ENCODE measurements at places on chromosomes 3 and 15.
A peak's percentile ranks its signal among the peaks of the same experiment; 100 is the strongest.

- no peak for DNase-seq
These were observed 192.4 kb downstream of the ABHD5 start for GRCh38 chr3:43882976-43883680.

- no peak for DNase-seq
These were observed 372.5 kb downstream of the NLGN1 start for GRCh38 chr3:173770011-173770410.

DNA sequence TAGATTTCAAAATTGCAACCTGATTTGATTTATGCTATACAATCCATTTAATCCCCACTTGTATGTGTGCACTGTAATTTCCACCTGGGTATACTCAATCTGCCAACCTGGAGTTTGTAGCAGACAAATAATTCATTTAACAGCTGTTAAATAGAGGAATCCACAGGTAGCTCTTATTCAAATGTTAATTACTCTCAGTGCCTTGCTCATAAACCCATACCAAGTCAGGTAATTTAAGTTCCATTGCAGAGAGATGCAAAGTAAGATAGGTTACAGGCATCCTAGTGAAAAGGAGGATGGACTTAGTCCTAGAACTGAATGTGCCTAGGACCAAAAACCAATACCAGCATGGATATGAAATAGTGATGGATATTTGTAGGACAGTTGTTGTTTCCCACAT is 674.2 kb downstream of the TBL1XR1 start:
- no peak for DNase-seq

DNA sequence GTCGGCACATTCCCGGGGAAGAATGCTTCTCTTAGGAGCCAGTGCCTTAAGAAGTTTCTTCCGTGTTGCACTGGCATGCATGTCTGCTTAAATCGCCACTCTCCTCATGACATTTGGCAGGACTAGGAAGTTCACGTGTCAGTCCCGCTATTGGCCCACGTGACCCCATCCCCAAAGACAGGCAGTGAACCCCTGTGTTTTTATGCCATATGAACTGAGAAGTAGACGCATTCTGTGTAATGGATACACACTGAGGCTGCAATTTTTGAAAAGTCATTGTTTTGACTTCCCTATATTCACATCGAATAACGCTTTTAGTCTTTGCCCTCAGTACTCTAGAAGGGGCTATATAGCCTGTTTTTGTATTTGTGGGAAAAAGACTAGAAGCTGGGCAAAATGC is 125.6 kb upstream of the TBL1XR1 start:
- DNase-seq, result no peak

- DNase-seq, result peak; percentile 76
These were observed 138.0 kb downstream of the FBN1 start for GRCh38 chr15:48507416-48508065.

- DNase-seq, result no peak
These were observed 1.2 kb upstream of the TPRG1 start for GRCh38 chr3:189170559-189170958.

GRCh38 chr15:76038512-76038911 is 21.3 kb upstream of the TMEM266 start:
- no peak for DNase-seq

DNA sequence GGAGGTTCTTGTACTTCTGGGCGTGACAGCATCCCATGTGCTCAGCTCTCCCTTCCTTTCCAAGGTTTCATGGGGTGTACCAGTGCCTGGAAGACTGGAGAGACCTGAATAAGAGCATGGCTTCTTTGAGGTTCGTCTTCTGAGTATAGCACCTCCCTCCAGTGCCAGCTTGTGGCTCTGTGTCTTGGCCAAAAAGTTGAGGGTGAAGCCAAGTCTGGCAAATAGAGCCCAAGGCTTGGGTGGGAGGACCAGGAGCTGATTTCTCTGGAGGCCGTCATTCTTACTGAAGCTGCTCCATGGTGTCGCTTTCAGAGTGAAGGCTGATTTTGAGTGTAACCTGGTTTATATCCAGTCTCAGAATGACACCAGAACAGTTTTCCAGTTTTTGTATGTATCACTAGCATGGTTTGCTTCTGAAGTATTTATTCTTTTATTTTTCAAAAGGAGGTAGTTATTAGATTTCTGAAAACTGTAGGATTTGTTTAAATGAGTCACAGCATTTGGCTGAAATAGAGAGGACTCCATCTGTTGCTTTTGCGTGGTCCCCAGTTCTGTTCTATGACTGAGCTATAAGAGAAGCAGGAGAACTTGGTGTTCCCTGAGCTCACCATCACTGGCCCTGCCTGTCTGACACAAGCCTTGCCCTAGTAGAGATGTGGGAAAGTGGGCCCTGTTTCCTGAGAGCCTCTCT is 47.2 kb downstream of the BSN start:
- no peak for DNase-seq

GRCh38 chr3:152496286-152496685 is 227.6 kb downstream of the MBNL1 start:
- DNase-seq, result no peak

DNA sequence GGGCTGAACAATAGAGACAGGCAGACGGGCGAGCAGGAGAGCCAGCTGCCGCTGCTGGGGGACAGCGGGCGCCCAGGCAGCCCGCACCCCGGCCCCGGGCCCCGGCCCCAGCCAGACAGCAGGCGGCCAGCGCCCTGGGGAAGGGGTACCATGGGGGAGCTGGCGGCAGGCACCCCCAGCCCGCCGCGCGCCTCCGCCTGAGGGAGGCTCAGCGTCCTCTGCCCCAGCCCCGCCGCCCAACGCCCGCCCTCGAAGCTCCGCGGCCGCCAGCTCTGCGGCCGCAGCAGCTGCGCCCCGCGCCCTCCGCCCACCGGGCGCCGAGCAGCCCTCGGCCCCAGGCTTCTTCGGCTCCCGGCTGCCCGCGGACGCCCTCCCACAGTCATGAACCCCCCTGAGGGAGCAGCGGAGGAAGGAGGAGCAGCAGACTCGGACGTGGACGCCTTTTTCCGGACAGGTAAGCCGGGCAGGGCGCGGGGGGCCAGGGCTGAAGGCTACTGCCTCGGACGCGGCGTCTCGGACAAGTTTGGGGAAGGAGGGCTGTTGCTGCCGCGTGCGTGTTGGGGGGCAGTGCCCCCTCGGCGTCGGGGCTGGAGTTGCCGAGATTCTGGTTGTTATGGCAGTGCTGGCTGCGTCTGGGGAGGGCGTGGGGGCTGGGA is 41.6 kb upstream of the ROPN1 start:
- no peak for DNase-seq

DNA sequence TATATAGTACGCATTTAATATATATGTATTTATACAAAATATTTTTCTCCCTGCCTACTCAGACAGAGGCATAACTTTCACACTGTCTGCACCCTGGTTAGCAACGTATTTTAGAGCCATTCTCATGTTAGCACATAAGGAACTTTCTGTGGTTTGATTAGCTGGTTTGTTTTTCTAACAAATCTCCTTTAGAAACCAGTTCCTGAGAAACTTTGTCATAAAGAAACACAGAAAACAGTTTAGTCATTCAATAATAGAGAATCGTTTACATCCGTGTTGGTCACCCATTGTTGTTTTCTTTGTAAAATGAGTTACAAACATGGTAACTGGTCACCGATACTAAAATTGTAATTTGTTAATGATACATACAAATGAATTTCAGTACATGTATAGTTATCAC is 5.9 kb upstream of the NGRN start:
- no peak for DNase-seq

GRCh38 chr15:45644437-45644836 is 9.6 kb downstream of the SQOR start:
- no peak for DNase-seq

- DNase-seq, result peak; percentile 89
These were observed 15.7 kb downstream of the KIF9 start for GRCh38 chr3:47266709-47267489.

DNA sequence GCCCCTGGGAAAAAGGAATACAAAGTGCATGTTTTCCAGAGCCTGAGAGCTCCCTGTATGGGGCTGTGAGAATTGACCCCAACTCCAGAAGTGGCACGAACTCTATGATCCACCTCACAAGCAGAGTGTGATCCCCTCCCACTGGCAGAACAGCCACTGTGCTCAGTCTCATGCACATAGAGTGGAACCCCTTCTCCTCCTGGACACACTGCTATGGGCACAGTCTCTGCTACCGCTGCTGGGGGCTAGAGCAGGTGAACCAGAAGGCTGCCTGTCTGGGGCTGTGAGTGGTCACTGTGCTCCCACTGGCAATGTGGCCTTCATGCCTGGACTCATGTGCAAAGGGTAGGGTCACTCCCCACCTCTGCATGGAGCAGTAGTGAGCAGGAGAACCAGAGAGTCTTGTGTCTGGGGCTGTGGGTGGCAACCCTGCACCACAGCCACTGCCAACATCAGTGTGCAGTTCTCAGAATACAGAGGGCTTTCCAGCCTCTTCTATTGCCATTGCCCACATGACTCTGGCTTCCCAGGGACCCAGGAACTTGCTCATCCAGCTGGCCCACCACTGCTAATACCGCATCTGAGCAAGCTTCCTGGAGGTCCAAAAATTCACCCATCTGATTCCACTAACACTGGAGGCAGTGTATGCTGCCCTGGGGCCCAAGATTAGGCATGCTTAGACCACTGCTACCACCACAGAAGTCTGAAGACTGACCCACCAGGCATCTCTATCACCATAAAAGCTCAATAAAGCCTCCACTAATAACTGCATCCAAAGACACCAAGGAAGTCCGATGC is 343.7 kb upstream of the SOX14 start:
- no peak for DNase-seq

- no peak for DNase-seq
These were observed 195.0 kb downstream of the RBMS3 start for GRCh38 chr3:29475854-29476253.

- no peak for DNase-seq
These were observed 56.1 kb downstream of the VGLL3 start for GRCh38 chr3:86934851-86935250.

DNA sequence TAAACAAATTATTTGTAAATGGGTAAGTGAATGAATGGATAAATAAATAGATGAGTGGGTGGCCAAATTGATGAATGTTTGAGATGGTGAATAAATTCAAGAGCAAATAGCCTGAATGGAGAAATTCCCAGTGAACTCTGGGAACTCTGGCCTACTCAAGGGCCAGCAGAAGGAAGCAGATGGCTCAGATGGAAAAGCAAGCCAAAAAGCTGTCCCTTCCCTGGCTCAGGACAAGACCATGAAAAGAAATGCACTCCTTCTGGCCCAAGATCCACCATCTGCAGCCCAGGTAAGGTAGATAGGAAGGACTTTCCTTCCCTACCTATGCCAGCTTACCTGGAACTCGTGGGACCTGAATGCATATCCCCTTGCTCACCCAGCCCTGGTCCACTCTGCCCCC is 37.6 kb upstream of the CLDN18 start:
- DNase-seq, result no peak

Data from NAMALWA (cell line).